ENCODE measurements at places on chromosomes 7 and 10. TPM values are rescaled to one million over a fixed set of nuclear protein-coding genes. Genes with fewer than 3 reads are reported as not detected.

DNA sequence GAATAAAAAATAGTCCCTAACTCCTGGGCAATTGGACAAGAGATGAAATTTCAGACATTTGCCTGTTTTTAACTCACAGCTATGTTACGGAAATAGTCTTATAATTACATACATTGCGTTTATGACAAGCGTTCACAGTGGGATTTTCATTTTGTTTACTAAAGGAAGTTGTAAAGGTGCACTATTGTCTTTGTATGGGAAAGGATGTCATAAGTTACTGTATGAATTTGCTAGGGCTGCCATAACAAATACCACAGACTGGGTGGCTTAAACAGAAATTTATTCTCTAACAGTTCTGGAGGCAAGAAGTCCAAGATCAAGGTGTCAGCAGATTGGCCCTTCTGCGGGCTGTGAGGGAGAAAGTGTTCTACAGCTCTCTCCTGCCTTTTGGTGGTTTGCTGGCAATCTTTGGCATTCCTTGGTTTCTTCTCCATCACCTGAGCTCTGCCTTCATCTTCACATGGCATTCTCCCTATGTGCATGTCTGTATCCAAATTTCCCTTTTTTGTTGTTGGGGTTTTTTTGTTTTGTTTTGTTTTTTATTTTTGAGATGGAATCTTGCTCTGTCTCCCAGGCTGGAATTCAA, 5.6 kb downstream of the NFE2L3 start:
- H3K36me3 ChIP-seq, result peaks cover 2% of the 10 kb centered on the region
- H3K4me3 ChIP-seq, result no peak overlapping the region
- peaks cover 49% of the 10 kb centered on the region for H3K4me1 ChIP-seq
- H3K27ac ChIP-seq, result peak overlapping the region; percentile 98

Gene JCAD
- total RNA-seq, result 0.23 TPM

DNA sequence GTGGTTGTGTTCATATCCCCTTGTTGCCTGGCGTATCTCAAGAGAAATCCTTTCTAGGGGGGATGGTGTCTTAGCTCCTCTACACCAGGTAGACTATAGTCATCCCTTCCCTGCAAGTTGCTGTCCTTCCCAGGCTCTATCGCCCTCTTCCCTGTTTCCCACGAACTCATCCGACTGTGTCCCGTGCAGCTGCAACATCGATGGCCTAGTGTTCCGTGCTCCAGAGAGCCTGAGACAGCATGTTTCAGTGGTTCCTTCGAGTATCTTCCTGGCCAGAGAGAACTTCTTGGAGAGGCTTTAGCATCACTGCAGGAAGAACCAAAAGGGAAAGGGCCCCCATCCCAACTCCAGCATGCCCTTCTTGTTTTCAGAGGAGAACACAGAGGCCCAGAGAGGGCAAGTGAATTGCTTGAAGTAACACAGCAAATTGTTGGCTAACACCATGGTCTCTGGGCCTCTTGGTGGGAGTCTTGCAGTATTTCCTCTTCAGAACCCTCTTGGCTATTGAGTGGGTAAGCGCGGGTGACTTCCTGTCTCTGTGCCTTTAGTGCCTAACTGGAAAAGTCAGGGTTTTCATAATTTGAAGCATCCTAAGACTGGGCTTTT, 162.9 kb downstream of the RGS10 start:
- no peak for DNase-seq
- peaks cover 7% of the 10 kb centered on the region for H3K36me3 ChIP-seq
- H3K27ac ChIP-seq, result no peak overlapping the region
- no peak overlapping the region for H3K4me3 ChIP-seq
- H3K4me1 ChIP-seq, result peaks cover 22% of the 10 kb centered on the region
- H3K27me3 ChIP-seq, result no peaks in the 10 kb centered on the region

Gene OPALIN
- not detected for total RNA-seq

Gene NACAD
- 0.47 TPM for total RNA-seq

DNA sequence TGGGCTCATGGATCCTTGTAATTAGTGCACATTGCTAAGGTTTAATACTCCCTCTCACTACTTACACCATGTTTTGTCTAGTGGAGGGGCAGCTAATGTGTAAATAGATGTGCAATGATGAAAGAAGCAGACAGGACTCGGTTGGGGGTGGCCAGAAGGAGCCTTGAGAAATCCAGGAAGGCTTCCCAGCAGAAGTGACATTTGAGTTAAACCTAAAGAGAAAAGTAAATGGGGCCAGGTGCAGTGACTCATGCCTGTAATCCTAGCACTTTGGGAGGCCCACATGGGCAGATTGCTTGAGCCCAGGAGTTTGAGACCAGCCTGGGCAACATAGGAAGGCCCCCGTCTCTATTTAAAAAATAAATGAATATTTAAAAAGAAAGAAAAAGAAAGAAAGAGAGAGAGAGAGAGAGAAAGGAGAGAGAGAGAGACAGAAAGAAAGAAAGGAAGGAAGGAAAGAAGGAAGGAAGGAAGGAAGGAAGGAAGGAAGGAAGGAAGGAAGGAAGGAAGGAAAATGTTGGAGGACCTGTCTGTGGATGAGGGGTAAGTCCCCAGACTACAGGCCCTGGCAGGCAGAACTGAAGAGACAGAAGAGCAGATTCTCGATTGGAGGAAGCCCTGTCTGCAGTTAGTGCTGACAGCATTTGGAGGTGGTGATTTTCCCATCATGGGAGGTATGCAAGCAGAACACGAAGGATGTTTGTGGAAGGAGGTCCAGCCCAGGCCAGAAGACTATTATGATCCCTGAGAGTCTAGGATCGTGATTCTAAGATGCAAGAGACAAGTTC, 3.6 kb downstream of the ELN start:
- peaks cover 2% of the 10 kb centered on the region for H3K36me3 ChIP-seq
- H3K27ac ChIP-seq, result no peak overlapping the region
- peaks cover 12% of the 10 kb centered on the region for H3K4me1 ChIP-seq
- peaks cover 48% of the 10 kb centered on the region for H3K27me3 ChIP-seq
- no peak for DNase-seq
- no peak overlapping the region for H3K4me3 ChIP-seq

DNA sequence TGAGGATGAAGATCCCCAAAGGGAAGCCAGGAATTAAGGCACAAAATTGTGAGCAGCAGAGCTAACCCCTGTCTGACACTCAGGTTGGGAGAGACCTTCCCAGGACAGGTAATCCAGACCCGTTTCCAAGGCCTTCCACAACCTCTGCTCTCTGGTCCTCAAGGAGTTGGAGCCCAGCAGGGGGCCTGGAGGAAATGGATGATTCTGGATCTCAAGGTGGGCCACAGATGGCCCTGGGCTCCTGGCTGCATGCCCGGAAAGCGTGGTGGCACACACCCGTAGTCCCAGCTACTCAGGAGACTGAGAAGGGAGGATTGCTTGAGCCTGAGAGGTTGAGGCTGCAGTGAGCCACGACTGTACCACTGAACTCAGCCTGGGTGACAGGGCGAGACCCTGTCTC, 42.3 kb downstream of the DPYSL4 start:
- H3K27ac ChIP-seq, result no peak overlapping the region
- no peak for DNase-seq
- H3K4me1 ChIP-seq, result peaks cover 24% of the 10 kb centered on the region
- no peaks in the 10 kb centered on the region for H3K27me3 ChIP-seq
- peaks cover 7% of the 10 kb centered on the region for H3K36me3 ChIP-seq

GRCh38 chr10:114905450-114905849, 32.5 kb upstream of the TRUB1 start:
- no peaks in the 10 kb centered on the region for H3K36me3 ChIP-seq
- no peak overlapping the region for H3K27ac ChIP-seq
- H3K4me1 ChIP-seq, result peaks cover 5% of the 10 kb centered on the region
- H3K4me3 ChIP-seq, result no peak overlapping the region
- H3K27me3 ChIP-seq, result peaks cover 27% of the 10 kb centered on the region

GRCh38 chr7:31955021-31955420, 115.2 kb downstream of the PDE1C start:
- DNase-seq, result no peak
- no peaks in the 10 kb centered on the region for H3K4me1 ChIP-seq
- H3K27me3 ChIP-seq, result no peaks in the 10 kb centered on the region
- no peaks in the 10 kb centered on the region for H3K36me3 ChIP-seq
- H3K4me3 ChIP-seq, result no peak overlapping the region

DNA sequence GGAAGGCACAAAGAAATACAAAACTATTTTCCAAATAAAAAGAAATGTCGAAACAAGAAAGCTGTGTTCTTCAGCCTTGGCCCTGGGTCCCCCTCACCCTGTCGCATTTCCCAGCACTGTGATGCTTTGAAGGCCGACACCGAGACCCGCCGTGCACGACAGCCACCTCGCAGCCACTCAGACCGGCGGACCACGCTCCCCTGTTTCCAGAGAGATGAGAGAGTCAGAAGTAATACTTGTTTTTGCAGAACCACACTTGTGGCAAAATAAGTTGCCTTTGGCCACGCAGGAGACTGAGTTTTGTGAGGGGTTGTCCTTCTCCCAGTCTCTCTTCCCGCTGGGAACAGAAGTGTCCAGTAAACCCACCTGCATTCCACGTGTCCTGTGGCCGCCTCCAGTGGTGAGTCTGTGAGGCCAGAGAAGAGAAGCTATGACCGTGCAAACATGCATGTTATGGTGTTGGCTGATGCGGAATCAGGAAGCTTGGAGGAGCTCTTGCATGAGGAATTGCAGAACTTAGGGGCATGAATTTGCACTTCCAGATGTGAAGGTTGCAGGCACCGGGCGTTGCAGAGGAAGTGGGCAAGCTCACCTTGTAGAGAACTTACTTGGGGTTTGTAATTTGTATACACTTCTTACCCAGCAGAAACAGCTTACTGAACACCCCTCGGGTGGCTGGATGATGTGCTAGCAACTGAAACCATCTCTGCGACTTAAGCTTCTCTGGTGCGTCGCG, 194.5 kb downstream of the EBF3 start:
- DNase-seq, result no peak
- no peak overlapping the region for H3K27ac ChIP-seq
- H3K27me3 ChIP-seq, result no peaks in the 10 kb centered on the region
- peaks cover 2% of the 10 kb centered on the region for H3K36me3 ChIP-seq

GRCh38 chr7:133568544-133568943, 315.7 kb downstream of the EXOC4 start:
- no peaks in the 10 kb centered on the region for H3K36me3 ChIP-seq
- DNase-seq, result no peak
- H3K4me1 ChIP-seq, result peaks cover 5% of the 10 kb centered on the region

DNA sequence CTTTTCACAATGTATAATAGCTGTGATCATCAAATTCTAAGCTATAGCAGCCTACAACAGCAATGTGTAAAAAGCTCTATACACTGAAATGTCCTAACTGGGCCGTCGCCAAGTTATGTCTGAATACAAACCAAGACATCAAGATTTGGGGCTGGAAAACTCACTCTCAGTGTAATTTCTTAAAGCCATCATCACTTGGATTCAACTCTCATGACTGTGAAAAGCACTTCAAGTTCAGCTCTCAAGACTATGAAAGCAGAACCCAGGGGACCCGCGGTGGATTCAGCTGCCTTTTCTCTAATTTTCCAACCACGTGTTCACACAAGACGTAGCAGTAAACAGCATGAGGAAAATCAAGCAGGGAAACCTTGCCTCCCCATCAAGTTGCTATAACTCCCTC, 15.8 kb upstream of the ZNRF2 start:
- no peak for DNase-seq
- H3K27me3 ChIP-seq, result peaks cover 4% of the 10 kb centered on the region
- no peak overlapping the region for H3K27ac ChIP-seq
- no peaks in the 10 kb centered on the region for H3K36me3 ChIP-seq
- no peak overlapping the region for H3K4me3 ChIP-seq

GRCh38 chr7:92641921-92642511, 51.8 kb upstream of the FAM133B start:
- no peak for DNase-seq
- peaks cover 2% of the 10 kb centered on the region for H3K36me3 ChIP-seq
- H3K4me1 ChIP-seq, result peaks cover 50% of the 10 kb centered on the region
- no peaks in the 10 kb centered on the region for H3K27me3 ChIP-seq
- peak overlapping the region; percentile 73 for H3K4me3 ChIP-seq

Measured in T-helper 17 cell (primary cell).